Stimulated activated CD4-positive, alpha-beta T cell treated with anti-CD3 and anti-CD28 coated beads, Interleukin-1b, Interleukin-23, amount 100 ng/mL, for 1 hour (primary cell): ENCODE measurements at places on chromosomes 7 and 10.

DNA sequence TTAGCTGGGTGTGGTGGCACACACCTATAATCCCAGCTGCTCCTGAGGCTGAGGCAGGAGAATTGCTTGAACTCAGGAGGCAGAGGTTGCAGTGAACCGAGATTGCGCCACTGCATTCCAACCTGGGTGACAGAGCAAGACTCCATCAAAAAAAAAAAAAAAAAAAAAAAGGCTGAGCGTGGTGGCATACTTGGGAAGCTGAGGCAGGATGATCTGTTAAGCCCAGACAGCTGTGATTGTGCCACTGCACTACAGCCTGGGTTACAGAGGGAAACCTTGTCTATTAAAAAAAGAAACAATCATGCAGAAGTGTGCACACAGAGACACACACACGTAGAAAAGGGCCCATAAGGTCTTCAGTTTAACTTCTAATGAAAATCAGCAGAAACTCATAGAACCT lies 150.6 kb downstream of the TPST1 start:
- no peak for DNase-seq

GRCh38 chr10:86878983-86879713 lies 78.3 kb downstream of the MMRN2 start:
- DNase-seq = no peak

- no peak for DNase-seq
Observed at GRCh38 chr7:6628045-6628444, 9.1 kb upstream of the ZNF316 start.

DNA sequence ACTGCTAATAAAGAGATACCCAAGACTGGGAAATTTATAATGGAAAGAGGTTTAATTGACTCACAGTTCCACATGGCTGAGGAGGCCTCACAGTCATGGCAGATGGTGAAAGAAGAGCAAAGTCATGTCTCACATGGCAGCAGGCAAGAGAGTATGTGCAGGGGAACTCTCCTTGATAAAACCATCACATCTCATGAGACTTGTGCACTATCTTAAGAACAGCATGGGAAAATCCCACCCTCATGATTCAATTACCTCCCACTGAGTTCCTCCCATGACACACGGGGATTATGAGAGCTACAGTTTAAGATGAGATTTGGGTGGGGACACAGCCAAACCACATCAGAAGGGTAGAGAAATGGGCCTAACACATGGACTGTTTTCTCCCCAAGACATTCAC lies 156.3 kb downstream of the CCDC71L start:
- no peak for DNase-seq

- DNase-seq = no peak
Observed at GRCh38 chr7:69245646-69246045, 352.6 kb upstream of the AUTS2 start.

GRCh38 chr7:150564006-150564405 lies 3.2 kb upstream of the GIMAP4 start:
- DNase-seq = no peak
